NCI-H774 (cell line): ENCODE measurements at places on chromosomes 7 and 10.

- peak; percentile 25 for DNase-seq
Observed at GRCh38 chr10:96339956-96340904, 18.6 kb downstream of the OPALIN start.

DNA sequence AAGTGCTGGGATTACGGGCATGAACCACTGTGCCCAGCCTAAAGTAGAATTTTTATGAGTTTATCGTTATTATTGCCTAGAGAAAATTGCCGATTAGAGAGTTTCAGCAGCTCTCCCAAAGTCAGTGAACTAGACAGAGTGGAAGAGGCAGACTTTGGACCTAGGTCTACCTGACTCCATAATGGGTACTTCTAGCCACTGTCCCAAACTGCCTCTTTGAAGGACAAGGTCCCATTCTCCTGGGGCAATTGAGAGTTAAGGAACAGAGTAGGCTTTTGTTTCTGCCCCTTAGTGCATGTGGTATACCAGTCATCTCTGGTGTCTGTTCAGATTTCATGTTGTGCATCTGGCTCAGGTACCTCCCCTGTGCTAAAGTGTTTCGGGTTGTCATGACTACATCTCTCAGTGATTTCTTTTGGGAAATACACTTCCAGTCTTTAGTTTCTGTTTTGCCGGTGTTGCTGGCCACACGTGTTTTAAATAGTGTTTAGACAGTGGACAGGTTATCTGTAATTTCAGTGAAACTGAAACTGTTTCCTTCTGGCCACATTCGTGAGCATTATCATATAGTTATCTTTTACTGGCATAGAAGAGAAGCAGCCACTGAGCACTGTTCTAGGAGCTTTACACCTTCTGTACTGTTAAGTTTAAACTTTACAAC lies 4.7 kb downstream of the TMEM236 start:
- no peak for DNase-seq

DNA sequence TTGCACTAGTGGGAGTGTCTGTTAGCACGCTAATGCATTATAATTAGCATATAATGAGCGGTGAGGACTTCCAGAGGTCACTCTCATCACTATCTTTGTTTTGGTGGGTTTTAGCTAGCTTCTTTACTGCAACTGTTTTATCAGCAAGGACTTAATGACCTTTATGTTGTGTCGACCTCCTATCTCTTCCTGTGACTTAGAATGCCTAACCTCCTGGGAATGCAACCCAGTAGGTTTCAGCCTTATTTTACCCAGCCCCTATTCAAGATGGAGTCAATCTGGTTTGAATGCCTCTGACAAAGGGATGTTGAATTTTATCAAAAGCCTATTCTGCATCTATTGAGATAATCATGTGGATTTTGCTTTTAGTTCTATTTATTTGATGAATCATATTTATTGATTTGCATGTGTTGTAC lies 22.5 kb upstream of the ZNF518A start:
- DNase-seq: no peak

GRCh38 chr7:44727937-44728262 lies 20.7 kb upstream of the ZMIZ2 start:
- no peak for DNase-seq

DNA sequence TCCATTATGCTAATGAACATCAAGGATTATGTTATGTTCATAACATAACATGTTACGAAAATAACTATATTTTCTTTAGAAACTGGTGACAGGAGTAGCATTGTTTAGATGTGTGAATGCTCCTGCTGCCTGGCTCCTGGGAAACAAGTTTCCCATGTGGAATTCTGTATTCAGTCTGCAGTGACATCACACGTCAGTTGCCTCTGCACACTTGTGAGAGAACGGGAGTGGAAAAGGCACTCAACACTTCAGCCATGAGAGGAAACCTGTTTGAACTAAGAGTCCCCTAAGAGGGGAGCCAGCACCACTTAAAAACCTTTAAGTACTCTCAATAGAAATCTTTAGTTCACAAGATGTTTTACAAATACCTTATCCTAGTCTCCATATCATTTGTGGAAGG lies 140.3 kb upstream of the FAM20C start:
- no peak for DNase-seq

DNA sequence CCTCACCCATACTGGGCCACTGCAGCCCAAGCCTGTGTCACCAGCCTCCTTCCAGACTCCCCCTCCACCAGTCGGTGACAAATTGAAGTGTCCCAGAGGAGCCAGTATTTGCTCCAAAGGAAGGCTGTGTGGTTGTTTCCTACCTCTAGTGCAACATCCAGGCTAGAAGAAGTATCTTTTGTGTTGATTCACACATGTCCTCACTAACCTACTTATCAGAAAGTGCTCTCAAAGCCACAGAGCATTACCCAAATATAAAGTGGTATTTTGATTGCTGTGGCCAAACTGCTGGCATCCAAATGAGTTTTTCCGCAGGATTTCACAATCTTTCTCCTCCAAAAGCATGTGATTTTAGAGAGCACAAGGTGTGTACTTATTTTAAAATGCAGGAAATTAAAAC lies 134.8 kb downstream of the CUL2 start:
- DNase-seq: no peak

GRCh38 chr7:15765753-15766152 lies 79.3 kb upstream of the MEOX2 start:
- no peak for DNase-seq

DNA sequence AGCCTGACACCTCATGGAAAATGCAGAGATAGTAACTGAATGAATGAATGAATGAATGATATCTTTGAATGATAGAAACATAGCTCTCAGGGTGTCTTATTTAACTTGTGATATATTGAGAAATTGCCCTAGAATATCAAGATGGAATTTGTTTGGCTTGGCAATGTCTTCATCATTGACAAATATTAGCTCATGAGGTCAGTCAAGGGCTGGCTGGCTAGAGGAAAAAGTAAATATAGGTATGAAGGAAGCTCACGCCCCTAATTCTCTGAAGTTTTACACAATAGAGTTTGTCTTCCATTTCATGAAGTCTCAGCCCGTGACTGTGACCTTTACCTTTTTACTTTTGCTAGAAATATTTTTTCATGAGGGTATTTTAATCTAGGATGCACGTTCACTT lies 305.2 kb downstream of the ADARB2 start:
- peak; percentile 35 for DNase-seq

- DNase-seq: no peak
Observed at GRCh38 chr10:110323503-110323902, 18.8 kb upstream of the SMNDC1 start.

GRCh38 chr10:71483885-71484751 lies 87.4 kb downstream of the CDH23 start:
- no peak for DNase-seq

- DNase-seq: no peak
Observed at GRCh38 chr10:76086170-76086760, 654.8 kb downstream of the LRMDA start.

- no peak for DNase-seq
Observed at GRCh38 chr10:24434961-24435360, 226.0 kb downstream of the KIAA1217 start.

DNA sequence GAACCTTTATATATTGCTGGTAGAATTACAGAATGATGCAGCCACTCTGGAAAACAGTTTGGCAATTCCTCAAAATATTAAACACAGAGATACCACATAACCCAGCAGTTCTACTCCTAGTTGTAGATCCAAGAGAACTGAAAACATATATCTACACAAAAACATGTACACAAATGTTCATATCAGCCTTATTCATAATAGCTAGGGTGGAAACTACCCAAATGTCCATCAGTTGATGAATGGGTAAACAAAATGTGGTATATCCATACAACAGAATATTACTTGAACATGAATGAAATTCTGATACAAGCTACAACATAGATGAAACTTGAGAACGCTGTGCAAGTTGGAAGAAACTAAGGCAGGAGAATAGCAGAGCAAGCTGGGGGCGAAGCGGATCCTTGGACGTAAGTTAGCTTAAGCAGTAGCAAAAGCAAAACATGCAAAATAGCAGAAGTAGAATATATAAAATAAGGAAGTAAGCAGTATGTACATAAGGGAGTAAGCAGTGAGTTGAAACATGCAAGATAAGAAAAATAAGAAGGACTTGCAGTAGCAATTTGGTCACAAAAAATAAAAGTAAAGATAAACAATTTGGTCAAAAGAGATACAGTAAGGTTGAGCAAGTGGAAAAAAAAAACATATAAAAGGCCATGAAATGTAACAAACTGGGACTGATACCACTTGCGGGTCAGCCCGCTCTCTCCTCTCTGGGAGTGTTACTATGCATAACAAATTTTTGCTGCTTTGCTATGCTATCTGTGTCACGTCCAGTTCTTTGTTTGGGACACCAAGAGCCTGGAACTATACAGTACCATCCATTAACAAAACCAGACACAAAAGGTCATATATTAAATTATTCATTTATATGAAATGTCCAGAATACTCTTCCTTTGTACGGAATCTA lies 18.0 kb upstream of the HILPDA start:
- no peak for DNase-seq

- DNase-seq: no peak
Observed at GRCh38 chr10:25692761-25693160, 241.3 kb upstream of the MYO3A start.

- no peak for DNase-seq
Observed at GRCh38 chr10:74750848-74751274, 75.5 kb upstream of the KAT6B start.

GRCh38 chr7:114832906-114833595 lies 88.8 kb upstream of the MDFIC start:
- no peak for DNase-seq

DNA sequence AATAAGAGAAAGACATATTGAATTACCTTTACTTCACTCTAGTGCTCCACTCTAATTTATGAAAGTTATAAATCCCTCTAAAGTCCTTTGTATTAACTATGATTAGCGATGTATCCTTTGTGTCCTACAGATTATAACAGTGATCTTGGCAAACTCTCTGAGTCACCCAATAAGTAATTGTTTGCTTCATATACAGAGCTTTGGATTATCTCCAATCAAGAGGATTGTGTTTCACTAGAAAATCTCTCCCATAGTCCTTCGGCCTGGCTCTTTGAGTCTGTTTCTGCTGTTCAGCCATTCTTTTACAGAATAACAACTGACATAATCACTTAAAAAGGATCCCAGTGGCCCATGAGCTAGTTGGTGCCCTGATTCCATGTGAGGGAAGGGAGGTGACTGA lies 9.5 kb downstream of the LMOD2 start:
- no peak for DNase-seq

DNA sequence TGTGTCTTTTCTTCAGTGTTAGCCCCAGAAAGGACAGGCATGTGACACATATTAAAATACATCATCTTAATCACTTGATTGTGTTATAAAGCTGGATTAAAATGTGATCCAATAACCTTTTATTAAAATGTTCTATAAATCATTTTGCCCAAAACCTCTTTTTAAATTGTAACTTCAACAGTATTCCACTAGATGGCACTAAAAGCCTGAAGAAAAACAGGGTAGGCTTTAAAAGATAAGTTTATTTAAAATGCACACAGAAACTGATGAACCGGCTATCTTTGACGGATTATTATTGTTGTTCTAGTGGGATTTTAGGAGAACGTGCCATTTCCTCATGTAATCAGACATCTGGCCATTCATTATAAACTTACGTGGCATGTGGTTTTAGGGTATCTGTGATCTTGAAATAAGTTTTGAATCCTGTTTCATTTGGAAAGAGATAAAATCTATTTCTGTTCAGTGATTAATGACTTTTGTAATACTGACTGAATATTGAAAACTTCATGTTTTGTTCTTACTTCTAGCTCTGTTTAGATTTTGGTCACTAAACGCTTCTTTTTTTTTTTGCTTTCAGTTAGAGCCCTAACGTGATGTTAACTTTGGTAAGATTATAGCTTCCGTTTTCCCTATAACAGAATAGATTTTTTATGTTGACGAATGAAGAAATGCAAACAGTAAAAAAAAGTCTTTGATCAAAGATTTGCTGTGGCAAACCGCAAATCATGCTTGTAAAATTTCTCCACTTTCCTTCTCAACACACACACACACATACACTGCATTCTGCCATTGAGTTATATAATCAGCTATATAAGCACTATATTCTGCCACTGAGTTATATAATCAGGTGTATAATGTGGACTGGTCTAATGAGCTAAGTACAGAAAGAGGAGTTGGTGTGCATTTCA lies 13.6 kb downstream of the VPS50 start:
- peak; percentile 44 for DNase-seq

DNA sequence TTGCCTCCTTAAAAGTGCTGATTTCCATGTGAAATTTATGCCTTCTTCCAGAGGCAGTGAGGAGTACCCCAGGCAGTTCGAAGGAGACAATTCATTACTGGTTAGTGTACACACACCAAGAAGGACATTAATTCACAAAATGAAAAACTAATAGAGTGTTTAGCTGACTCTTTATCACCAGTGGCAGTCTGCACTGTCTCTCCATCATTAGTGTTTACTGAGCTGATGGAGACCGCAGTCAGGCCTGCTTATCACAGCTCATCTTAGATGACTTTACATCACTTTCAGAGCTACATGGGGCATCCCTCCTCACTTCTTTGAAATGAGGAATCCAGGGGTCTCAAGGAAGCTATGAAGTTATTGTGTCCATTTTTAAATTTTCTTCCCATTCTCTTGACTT lies 155.5 kb upstream of the LRGUK start:
- no peak for DNase-seq

DNA sequence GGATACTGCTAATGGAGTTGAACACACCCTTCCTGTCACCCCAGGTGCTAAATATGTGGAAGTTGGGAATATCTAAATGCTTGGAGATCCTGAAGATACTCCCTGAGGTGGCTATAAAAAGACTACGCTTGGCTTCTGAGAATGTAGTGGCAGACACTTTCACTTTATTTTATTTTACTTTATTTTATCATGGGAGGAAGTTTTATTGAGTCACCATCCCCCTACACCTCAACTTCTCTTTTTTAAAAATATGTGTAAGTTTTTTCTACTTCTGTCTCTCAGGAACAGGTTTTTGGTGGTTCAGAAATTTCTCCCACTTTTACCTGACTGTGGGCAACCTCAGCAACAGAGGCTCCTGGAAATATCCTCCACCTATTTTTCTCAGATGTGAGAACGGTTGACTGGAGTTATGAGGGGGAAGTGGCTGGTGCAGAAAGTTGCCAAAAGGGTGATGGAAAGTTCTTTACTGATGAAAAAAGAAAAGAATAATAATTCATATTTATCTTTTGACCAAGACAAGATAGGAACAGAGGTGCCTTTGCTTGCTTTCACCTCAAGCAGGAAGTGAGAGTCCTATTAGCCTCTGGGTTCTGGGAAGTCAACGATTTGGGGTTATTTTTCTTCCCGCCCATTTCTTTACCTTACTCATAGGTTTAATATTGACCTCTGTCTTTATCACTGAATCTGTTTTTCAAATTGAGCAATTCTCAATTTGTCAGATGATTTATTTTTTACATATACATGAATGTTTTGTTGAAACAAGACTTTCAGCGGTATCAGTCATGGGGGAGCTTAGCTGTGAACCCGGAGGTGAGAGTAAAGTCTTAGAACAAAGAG lies 103.6 kb downstream of the AHR start:
- DNase-seq: no peak

DNA sequence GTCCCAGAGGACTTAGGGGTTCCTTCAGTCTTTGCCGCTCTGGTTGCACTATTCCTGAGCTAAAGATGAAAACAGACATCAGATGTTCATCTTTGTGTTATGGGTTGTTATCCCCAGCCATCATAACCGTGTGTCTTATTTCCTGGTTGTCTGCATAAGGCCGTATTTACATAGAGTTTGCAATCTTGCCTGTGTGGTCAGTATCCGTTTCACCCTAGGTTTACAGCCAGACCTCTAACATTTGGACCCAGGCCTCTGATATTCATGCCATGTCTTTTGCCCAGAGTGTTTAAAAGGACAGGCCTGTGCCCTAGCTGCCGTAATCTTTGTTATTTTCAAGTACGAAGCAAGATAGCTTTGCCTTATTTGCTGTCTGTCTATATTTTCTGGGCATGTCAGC lies 26.6 kb downstream of the LRRC4 start:
- DNase-seq: no peak

- peak; percentile 39 for DNase-seq
Observed at GRCh38 chr10:62437696-62438095, 63.5 kb downstream of the ZNF365 start.
